Adrenal gland (tissue), 19 donors: ENCODE measurements at places on chromosomes 2 and 18.

- no peak overlapping the region for H3K4me3 ChIP-seq
- no peak overlapping the region for H3K27ac ChIP-seq
- H3K4me1 ChIP-seq, result no peaks in the 10 kb centered on the region
- DNase-seq, result no peak
These were observed 597.5 kb upstream of the NRXN1 start for GRCh38 chr2:51629406-51629805.

DNA sequence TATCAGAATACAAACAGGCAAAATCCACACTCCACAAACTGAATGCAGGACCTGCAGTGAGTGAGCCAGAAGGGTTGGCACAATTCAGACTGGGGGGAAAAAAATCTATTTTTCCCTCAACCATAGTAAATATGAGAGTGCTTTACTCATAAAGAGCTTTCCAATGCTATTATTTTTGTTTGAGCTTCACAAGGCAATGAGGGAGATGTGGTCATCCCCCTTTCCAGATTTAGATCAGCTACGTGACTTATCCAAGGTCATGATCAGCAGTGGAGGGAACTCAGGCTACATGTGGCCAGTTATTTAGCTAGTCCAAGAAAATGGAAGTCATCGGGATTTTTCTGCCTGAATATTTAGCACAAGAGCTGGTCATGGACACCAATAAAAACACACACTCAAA is 120.4 kb upstream of the KLF7 start:
- H3K27ac ChIP-seq, result no peak overlapping the region
- peaks cover 19% of the 10 kb centered on the region for H3K4me1 ChIP-seq
- no peak for DNase-seq

GRCh38 chr18:79941473-79942119 is 9.9 kb downstream of the SLC66A2 start:
- no peaks in the 10 kb centered on the region for H3K27me3 ChIP-seq
- peaks cover 21% of the 10 kb centered on the region for H3K36me3 ChIP-seq
- DNase-seq, result no peak
- H3K4me3 ChIP-seq, result no peak overlapping the region
- peaks cover 15% of the 10 kb centered on the region for H3K4me1 ChIP-seq
- H3K27ac ChIP-seq, result no peak overlapping the region

GRCh38 chr2:63046961-63047320 is 3.7 kb upstream of the OTX1 start:
- H3K4me1 ChIP-seq, result peaks cover 17% of the 10 kb centered on the region
- DNase-seq, result no peak
- H3K27me3 ChIP-seq, result peaks cover 43% of the 10 kb centered on the region
- H3K27ac ChIP-seq, result no peak overlapping the region

- H3K27ac ChIP-seq, result no peak overlapping the region
- H3K4me1 ChIP-seq, result peaks cover 5% of the 10 kb centered on the region
- DNase-seq, result no peak
- H3K36me3 ChIP-seq, result peaks cover 14% of the 10 kb centered on the region
- H3K27me3 ChIP-seq, result no peaks in the 10 kb centered on the region
These were observed 9.1 kb downstream of the EHD3 start for GRCh38 chr2:31243053-31243452.

GRCh38 chr2:229947544-229947943 is 25.2 kb downstream of the FBXO36 start:
- no peaks in the 10 kb centered on the region for H3K27me3 ChIP-seq
- H3K4me1 ChIP-seq, result no peaks in the 10 kb centered on the region
- H3K36me3 ChIP-seq, result no peaks in the 10 kb centered on the region
- DNase-seq, result no peak
- no peak overlapping the region for H3K4me3 ChIP-seq
